OCI-LY7 (cell line): ENCODE measurements at places on chromosomes 4 and X. TPM values are rescaled to one million over a fixed set of nuclear protein-coding genes. Genes with fewer than 3 reads are reported as not detected.
A peak's percentile ranks its signal among the peaks of the same experiment; 100 is the strongest.

DNA sequence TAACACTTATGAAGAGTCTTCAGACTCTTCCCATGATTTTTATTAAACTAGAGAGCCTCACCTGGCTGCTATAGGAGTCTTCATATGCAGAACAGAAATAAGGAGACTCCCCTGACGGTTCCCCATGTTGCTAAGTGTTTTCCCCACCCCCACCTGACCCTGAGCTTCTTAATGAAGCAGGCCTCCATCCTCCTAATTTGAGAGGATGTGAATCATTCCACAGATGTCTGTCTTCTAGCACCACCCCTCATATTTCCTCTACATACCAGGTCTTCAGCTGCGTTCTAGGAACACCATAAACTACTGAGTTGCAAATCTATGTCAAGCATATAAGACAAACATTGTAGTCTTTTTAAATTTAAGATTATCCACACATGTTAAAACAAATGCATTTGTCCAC lies 36.9 kb downstream of the RP2 start:
- no peak for DNase-seq

DNA sequence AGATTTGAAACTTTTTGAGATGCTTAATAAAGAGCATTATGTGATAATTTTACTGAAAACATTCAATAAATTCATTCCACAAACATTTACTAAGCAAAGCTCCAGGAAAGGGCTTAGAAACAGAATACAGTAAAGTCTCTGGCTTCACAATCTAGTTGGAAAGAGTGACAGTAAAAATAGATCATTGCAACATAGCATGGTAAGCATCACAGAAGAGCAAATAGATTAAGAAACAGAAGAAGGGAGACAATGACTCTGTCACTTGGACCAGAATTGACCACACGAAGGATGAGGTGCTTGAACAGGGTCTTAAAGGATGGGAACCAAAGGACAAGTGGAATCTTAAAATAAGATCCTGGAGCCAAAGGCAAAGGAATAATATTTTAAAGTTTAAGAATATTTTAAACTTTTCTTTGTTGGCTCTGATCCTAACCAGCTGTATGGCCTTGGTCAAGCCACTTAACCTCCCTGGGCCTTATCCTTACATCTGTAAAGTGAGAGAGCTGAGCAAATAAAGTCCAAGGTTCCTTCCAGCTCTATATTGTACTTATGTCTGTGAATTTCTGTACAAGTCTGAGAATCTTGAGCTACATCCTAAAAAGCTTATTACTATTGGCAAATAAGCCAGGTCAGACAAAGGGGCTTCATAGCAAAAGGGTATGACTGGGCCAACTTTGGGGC lies 33.9 kb downstream of the SEC24D start:
- DNase-seq = no peak

- DNase-seq = no peak
These were observed 45.7 kb downstream of the SSX7 start for GRCh38 chrX:52608961-52609360.

DNA sequence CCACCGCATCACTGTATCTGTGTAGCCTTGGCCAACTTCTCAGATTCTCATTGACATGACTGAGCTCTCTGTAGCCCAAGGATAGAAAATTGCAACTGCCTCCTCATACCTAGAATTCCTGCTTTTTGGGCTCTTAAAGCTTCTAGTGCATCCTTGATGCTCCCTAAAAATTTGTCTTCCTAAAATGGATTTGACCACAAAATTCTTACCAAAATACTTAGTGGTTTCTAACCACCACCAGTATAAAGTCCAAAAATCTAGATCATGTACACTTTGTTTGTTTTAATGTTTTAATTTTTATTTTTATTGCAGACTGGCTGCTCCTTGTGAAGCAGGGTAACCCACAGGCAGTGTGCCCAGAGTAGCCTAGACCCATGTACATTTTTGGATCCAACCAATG lies 75.5 kb downstream of the TBC1D9 start:
- DNase-seq = no peak

DNA sequence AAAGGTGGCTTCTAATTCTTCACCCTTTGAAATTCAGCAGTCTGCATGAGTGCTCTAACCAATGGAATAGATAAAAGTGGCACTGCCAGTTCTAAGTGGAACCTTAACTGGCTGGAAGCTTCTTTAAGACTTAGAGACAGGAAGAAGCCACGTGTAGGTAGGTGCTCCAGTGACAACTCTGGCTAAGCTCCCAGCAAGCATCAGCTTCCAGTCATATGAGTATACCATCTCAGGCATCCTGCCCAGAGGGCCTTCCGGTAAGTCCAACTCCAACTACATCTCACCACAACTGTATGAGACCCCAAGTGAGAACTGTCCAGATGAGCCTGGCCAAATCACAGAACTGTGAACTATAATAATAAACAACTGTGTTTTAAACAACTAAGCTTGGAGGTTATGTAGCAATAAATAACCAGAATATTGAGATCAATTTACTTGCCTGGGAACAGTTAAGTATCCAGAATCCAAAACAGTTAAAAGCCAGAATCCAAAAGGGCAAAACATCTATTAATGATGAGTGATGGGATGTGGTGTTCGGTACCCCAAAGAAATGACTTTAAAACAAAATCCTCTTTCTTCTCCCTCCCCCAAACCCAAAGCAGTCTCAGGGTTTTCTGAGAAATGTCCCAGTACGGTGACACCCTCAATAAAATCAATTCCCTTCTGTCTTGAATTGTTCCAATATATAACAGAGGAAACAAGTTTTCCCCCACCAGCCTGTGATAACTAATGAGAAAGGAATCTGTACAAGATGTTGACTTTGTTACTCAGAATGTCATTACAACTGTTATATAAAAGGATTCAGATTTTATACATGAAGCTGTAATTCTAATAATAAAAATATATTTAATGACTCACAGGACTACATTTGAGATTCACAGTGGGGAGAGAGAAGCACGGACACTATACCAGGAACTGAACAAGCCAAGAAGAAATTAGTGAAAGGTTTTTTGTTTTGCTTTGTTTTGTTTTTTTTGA lies 4.2 kb downstream of the TSPAN5 start:
- DNase-seq = no peak

DNA sequence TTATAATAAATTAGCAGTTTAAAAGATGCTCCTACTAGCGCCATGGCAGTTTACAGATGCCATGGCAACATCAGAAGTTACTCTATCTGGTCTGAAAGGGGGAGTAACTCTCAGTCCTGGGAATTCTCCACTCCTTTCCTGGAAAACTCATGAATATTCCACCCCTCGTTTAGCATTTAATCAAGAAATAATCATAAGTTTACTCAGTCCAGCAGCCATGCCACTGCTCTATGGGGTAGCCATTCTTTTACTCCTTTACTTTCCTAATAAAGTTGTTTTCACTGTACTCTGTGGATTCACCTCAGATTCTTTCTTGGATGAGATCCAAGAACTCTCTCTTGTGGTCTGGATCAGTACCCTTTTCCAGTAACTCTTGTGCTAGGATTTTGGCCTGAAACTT lies 52.3 kb downstream of the GUCY1B1 start:
- DNase-seq = no peak

GRCh38 chr4:76166480-76166879 lies 18.3 kb upstream of the NUP54 start:
- no peak for DNase-seq

GRCh38 chr4:81472281-81473182 lies 825 bp upstream of the RASGEF1B start:
- peak; percentile 90 for DNase-seq

DNA sequence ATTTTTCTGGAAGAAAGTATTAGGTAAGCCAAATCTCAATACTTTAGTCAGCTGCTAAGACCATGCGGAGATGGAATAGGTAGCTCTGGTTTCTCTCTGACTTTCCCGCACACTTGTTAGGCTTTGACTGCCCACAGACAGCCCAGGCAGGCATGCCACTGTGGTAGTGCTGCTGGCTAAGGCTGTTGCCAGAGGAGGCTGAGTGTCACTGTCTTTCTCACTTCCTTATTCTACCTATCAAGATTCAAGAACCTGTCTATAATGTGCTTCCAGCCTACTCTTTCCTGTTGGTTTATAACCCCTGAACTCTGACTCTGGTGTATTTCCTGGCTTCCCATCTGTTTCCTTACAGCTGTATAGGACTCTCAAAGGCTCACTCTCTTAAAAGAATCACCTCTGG lies 81.8 kb upstream of the TRPC5 start:
- DNase-seq = no peak

DNA sequence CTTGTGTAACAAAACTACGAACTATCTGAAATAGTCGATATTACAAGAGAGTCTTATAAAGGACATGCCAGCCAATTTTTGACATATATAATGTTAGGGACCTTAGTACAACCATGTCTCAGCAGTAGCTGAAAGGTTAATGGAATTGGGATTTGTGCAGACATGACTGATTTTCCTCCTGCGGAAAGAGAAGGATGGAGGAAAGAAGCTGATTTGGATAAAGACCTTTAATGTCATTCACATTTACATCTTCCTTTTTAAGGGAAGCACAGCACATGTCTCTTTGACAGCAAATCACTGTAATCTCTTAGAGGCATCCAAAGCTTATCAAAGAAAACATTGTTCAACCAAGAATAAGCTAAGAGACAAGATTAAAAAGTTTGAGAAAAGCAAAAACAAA lies 1976.2 kb upstream of the IGFBP7 start:
- no peak for DNase-seq

DNA sequence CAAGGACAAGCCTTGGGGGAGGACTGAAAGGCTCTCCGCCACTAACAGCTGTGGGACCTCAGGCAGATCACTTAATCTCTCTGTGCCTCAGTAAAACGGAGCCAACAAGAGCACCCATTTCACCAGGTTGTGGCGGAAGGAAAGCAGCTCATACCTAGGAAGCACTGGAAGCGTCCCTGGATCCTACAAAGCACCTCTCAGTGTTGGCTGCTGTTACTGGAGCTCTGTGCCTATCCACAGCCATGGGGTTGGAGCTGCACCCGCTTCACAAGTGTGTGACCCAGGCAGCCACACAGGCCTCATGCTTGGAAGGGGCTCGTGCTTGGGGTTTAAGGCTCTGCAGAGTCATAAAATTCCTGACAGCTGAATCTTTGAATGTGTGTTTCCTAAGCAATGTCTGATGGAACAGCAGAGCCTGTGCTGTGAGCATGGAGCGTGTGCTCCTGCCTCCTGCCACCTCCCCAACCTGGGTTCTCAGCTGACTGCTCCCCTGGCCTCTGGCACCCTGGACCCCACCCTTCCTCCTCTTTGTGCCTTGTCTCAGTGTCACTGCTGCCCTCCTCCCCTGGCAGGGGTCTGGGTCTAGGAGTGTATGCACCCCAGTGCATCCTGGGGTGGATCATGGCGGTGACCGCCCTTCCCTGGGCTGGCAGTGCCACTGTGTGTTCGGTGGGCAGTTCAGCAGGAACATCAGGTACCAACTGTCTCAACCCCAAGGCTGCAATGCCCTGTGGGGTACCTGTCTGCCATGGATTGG lies 14.4 kb upstream of the MAN2B2 start:
- DNase-seq = no peak

DNA sequence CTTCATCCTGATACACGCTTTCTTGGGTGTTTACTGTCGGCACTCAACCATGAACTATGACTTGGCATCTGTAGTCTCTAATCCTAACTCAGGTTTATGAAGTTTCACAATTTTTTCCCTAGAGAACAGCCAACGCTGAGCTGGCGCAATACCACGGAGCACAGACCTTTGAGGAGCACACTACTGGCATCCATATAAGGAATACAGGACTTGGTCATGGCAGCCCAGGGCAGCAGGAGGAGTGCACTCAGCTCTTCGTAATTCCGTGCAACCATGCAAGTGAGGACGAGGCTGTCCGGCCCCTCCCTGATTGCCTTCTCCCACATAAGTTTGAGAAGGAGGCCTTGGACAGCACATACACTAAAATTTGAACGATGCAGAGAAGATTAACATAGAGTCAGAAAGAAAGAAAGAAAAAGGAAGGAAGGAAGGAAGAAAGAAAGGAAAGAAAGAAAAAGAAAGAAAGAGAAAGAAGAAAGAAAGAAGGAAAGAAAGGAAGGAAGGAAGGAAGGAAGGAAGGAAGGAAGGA lies 41.0 kb upstream of the PDLIM5 start:
- DNase-seq = no peak

DNA sequence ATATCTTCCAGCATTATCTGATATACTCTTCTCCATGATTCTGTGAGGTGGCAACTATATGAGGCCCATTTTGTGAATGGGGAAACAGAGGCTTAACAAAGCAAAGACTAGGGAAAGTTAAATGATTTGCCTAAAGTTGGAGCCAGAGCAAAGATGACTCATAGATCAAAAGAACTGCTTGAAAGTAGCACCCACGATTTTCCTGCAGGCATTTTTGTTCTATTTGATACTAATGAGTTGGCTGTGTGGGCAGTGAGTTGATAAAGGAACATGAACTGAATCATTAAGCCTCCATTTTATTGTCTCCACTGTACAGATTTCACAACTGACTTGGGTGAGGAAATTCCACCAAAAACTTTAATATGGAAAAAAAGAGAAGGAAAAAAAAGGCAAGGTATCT lies 138.9 kb upstream of the IGFBP7 start:
- no peak for DNase-seq

- DNase-seq = peak; percentile 20
These were observed 5.9 kb downstream of the ZFYVE28 start for GRCh38 chr4:2412534-2412884.

- no peak for DNase-seq
These were observed 11.8 kb downstream of the HDAC6 start for GRCh38 chrX:48813644-48814043.

GRCh38 chr4:15963576-15963975 lies 601 bp upstream of the FGFBP2 start:
- DNase-seq = no peak

- no peak for DNase-seq
These were observed 2.5 kb upstream of the TMEM154 start for GRCh38 chr4:152682143-152682941.

GRCh38 chrX:132843363-132843762 lies 115.1 kb downstream of the HS6ST2 start:
- DNase-seq = no peak

- DNase-seq = no peak
These were observed 505.2 kb downstream of the ZNF674 start for GRCh38 chrX:46040001-46040400.

DNA sequence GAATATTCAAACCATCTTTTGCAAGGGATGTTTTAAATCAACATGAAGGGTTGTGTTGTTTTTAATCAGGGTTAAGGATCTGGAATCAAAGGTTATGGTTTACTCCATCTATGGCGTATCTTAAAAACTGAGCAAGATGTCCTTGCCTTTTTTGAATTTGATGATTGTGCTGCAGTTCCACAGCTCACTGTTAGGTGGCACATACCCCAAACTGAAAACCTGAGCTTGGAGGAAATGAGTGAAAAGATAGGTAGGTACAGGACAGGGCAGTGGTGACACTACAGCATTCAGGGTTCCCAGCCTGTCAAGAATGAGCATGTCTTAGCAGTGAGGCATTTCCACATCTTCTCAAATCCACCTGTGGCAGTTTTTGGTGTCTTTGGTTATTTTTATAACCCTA lies 13.1 kb upstream of the EOLA1 start:
- peak; percentile 43 for DNase-seq

- DNase-seq = no peak
These were observed 174.5 kb upstream of the C1QTNF7 start for GRCh38 chr4:15253349-15253748.

GRCh38 chr4:25291158-25291733 lies 21.3 kb upstream of the ZCCHC4 start:
- DNase-seq = no peak

DCAF12L1 gene
- total RNA-seq = not detected in 2 replicates

ENPEP gene
- 0.09 and 0.21 TPM in 2 replicates for total RNA-seq

ZNF185 gene
- 20.7 and 21.3 TPM in 2 replicates for total RNA-seq

GPC3 gene
- total RNA-seq = not detected in 2 replicates

CLRN2 gene
- not detected in 2 replicates for total RNA-seq

THAP9 gene
- 10.5 and 19.6 TPM in 2 replicates for total RNA-seq

SASH3 gene
- 150 and 157 TPM in 2 replicates for total RNA-seq

SMIM31 gene
- total RNA-seq = not detected in 2 replicates

NR3C2 gene
- 2.0 and 2.4 TPM in 2 replicates for total RNA-seq

TDO2 gene
- not detected in 2 replicates for total RNA-seq

DCTD gene
- 79.4 and 81.9 TPM in 2 replicates for total RNA-seq

C4orf46 gene
- total RNA-seq = 23.9 and 28.9 TPM in 2 replicates

TECRL gene
- total RNA-seq = not detected in 2 replicates
